Mesenchymal stem cell (in vitro differentiated cells and primary cell): ENCODE measurements at places on chromosomes 16 and 17.

GRCh38 chr16:48745541-48745940 is 135.6 kb upstream of the N4BP1 start:
- no peaks in the 10 kb centered on the region for H3K27me3 ChIP-seq
- H3K4me1 ChIP-seq = no peaks in the 10 kb centered on the region
- no peak overlapping the region for H3K4me3 ChIP-seq

DNA sequence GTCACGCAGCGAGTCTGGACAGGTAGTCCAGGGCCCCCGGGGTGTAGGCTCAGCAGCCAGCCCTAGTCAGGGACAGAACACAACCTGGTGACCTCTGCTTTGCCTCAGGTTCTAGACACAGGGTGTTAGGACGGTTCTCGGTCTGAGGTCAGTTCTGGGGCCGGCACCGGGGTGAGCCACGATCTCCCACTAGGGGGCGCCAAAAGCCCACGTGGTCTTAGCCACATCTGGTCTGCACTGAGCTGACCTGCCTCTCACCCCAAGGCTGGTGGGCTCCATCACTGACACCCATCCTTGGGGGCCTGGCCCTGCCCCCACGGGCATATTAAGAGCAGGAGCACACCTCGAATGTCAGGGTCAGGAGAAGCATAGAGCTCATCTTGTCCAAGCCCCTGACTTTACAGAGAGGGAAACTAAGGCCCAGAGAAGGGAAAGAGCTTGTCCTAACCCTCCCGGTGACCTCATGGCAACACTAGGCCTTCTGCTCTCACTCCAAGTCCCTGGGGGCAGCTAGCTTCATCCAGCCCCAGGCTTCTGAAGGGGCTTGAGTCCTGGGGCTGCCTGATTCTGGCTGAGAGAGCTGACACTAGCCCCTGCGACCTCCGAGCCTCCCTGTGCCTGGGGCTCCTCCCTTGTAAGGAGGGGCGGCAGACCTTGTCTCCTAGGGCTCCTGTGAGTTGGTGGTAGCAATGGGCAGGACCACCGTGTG is 9.0 kb downstream of the SLC5A10 start:
- H3K4me1 ChIP-seq = peaks cover 35% of the 10 kb centered on the region
- H3K27ac ChIP-seq = no peak overlapping the region
- H3K27me3 ChIP-seq = no peaks in the 10 kb centered on the region
- DNase-seq = peak; percentile 63

DNA sequence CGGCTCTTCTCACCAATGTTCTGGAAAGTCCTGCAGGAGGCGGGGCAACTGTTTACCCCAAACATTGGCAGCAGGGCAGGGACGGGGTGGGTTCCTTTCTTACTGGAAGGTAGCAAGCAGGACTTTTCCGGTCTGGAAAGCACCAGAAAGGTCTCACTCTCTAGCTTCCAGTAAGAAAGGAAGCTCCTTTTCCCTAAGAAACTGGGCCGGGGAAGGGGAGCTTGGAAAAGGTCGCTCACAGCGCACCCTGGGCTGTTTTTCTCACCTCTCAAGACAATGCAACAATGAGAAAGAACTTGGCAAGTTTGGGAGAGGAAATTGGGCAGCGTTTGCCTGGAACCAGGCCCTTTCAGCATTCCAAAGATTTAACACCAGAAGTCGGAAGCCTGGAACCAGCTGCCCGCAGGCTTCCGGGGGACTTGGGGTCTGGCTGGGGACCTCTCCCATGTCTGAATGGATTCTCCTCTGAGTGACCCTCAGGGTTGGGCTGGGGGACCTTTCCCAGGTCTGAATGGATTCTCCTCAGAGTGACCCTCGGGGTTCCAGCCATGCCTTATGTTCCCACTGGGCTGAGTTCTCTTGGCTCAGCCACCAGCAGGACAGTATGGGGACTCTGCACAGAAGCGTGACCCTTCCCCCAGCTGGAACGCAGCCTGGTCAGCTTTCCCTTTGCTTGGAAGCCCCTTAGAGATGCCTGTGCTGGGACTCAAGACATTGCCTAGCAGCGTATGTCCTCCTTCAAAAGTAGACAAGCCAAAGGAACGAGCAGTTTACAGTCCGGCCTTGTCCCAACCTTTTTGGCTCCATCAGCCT is 166.5 kb upstream of the PLCG2 start:
- DNase-seq = no peak
- no peak overlapping the region for H3K4me3 ChIP-seq
- H3K4me1 ChIP-seq = peaks cover 31% of the 10 kb centered on the region
- H3K27ac ChIP-seq = no peak overlapping the region

- H3K27ac ChIP-seq = no peak overlapping the region
- H3K4me3 ChIP-seq = no peak overlapping the region
- no peaks in the 10 kb centered on the region for H3K36me3 ChIP-seq
- peaks cover 74% of the 10 kb centered on the region for H3K27me3 ChIP-seq
- DNase-seq = peak; percentile 18
These were observed 1.6 kb downstream of the TPPP3 start for GRCh38 chr16:67391424-67392300.

DNA sequence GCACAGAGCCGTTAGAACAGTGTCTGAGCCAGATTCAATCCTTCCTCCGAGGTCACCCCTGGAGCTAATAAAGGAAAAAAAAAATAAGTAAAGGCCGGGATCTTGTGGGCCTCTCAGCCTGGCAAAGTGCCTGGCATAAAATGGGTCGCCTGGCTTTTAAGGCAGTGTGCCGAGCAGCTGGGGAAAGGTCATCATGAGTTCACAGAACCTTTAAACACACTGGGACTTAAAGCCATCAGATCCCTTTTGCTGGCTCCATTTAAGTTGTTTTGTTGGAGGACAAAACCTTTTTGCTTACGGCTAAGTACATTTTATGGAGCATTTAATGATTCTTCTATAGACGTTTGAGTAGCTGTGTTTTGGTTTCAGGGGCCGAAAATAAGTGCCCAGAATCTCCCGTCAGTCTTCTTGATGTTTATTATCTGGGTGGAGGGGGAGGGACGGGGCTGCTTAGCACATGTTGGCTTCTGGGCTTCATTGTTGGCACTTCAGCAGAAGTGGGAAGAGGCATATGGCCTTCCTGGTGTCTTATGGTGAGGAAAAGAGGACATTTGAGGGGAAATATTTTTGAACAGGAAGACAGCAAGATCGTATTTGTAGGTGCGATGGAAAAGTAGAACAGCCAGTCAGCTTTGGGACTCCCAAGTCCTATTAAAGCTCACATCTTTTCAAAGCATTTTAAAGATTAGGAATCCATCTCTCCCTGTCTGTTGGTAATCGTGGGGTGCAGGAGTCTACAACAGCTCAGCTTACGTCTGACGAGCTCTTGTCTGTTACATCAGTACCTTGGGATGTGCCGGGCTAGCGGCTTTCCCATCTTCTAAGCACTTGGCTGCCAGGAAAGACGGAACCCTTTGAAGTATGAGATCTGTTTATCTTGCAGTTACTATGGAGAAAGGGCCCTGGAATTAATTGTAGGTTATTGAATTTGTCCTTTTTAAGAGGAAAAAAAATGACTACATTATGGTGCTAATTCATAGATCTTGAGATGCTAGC is 31.1 kb downstream of the RBFOX1 start:
- no peak overlapping the region for H3K4me3 ChIP-seq
- no peak overlapping the region for H3K27ac ChIP-seq
- H3K27me3 ChIP-seq = no peaks in the 10 kb centered on the region
- DNase-seq = no peak
- no peaks in the 10 kb centered on the region for H3K4me1 ChIP-seq
- no peaks in the 10 kb centered on the region for H3K36me3 ChIP-seq

DNA sequence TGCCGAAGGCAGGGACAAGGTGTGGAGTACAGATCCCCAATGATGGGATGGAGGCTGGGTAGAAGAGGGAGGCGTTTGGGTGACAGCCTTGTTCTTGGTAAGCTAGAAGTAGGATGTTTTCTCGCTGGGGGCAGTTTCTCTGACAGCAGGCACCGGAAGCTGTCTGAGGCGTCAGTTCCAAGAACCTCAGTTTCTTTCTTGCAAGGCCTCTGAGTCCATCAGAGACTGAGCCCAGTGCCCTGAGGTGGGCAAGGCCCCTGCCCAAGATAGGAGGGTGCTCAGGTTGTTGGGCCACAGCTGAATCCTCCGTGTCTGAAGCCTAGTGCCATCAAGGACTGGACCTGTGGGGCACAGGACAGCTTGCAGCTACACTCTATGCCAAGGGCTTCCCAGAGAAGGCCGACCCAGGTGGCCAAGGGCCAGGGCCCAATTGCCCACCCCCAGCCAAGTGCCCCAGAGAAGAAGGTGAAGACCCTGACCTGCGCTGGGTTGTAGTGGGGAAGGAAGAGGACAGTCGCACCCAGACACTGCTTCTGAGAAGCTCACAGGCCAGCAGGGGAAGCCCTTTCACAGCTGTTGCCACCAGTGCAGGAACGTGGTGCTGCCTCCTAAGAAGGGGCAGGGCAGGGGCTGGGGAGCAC is 13.1 kb downstream of the CYB5D2 start:
- H3K27ac ChIP-seq = no peak overlapping the region
- no peaks in the 10 kb centered on the region for H3K27me3 ChIP-seq
- H3K4me3 ChIP-seq = no peak overlapping the region
- peaks cover 80% of the 10 kb centered on the region for H3K36me3 ChIP-seq

DNA sequence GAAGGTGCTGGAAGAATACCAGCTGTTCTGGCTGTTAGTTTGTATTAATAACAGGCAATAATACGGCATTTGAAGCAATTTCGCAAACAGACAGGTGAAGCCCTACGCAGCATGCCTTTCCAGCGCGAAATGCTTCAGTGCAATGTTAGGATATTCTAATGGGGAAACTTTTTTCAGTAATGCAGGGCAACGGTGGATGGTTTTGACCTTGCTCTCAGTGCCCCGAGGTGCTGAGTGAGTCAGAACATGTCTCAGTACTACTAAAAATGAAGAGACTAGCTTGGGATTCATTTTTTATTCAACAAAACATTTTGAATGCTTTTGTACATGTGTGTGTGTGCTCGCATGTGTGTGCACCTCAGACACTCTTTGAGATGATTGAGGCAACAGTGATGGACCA is 172.2 kb downstream of the RBFOX1 start:
- H3K27ac ChIP-seq = no peak overlapping the region
- DNase-seq = no peak
- no peaks in the 10 kb centered on the region for H3K27me3 ChIP-seq
- no peak overlapping the region for H3K4me3 ChIP-seq

GRCh38 chr17:8706431-8706830 is 38.2 kb downstream of the CCDC42 start:
- DNase-seq = no peak
- H3K4me1 ChIP-seq = peaks cover 5% of the 10 kb centered on the region
- H3K27me3 ChIP-seq = peaks cover 41% of the 10 kb centered on the region
- H3K4me3 ChIP-seq = no peak overlapping the region

DNA sequence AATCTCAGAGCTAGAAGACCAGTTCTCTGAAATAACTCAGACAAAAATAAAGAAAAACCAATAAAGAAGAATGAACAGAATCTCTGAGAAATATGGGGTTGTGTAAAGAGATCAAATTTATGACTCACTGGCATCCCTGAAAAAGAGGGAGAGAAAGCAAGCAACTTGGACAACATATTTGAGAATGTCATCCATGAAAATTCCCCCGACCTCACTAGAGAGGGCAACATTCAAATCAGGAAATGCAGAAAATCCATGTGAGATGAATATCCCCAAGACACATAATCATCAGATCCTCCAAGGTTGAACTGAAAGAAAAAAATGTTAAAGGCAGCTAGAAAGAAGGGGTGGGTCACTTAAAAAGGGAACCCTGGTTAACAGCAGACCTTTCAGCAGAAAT is 32.1 kb downstream of the TANC2 start:
- no peak for DNase-seq
- H3K4me1 ChIP-seq = peaks cover 4% of the 10 kb centered on the region
- no peak overlapping the region for H3K4me3 ChIP-seq
- no peaks in the 10 kb centered on the region for H3K27me3 ChIP-seq

- no peak overlapping the region for H3K27ac ChIP-seq
- H3K27me3 ChIP-seq = no peaks in the 10 kb centered on the region
- no peak for DNase-seq
- peaks cover 83% of the 10 kb centered on the region for H3K36me3 ChIP-seq
- no peak overlapping the region for H3K4me3 ChIP-seq
These were observed 11.2 kb upstream of the GFOD2 start for GRCh38 chr16:67730326-67730725.

DNA sequence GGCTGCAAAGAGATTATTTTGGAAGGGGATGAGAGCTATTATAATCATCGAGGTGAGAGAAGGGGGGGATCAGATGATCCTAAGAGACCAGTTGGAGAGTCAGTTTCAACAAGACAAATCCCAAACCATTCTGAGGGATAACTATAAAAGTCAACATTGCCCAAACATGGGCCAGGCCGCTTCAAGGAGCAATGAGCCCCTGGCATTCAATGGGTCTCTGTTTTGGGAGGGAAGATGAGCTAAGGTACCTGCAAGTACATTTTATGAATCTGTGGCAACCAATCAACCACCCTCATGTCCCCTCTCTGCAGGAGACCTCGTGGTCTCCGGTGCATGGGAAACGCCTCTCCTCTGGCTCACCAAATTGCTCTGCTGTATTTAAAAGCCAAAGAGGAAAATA is 209.9 kb upstream of the C16orf82 start:
- no peaks in the 10 kb centered on the region for H3K27me3 ChIP-seq
- H3K4me3 ChIP-seq = no peak overlapping the region
- DNase-seq = no peak
- no peak overlapping the region for H3K27ac ChIP-seq
- no peaks in the 10 kb centered on the region for H3K36me3 ChIP-seq

DNA sequence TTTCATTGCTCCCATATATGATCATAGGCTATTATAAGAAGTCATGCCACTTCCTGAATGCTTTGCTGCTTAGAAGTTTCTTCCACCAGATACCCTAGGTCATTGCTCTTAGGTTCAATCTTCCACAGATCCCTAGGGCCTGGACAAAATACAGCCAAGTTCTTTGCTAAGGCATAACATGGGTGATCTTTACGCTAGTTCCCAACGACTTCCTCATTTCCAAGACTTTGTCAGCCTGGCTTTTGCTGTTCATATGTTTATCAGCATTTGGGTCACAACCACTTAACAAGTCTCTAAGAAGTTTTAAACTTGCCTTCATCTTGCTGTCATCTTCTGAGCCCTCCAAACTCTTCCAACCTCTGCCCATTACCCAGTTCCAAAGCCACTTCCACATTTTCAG is 20.1 kb upstream of the DLX3 start:
- no peaks in the 10 kb centered on the region for H3K36me3 ChIP-seq
- no peak for DNase-seq
- H3K27ac ChIP-seq = no peak overlapping the region
- no peaks in the 10 kb centered on the region for H3K27me3 ChIP-seq

GRCh38 chr17:39822051-39822451 is 42.1 kb downstream of the IKZF3 start:
- no peak for DNase-seq
- no peaks in the 10 kb centered on the region for H3K36me3 ChIP-seq
- H3K27ac ChIP-seq = no peak overlapping the region
- H3K4me1 ChIP-seq = peaks cover 1% of the 10 kb centered on the region
- no peaks in the 10 kb centered on the region for H3K27me3 ChIP-seq

GRCh38 chr16:71426069-71426879 is 15.6 kb downstream of the TLE7 start:
- no peaks in the 10 kb centered on the region for H3K36me3 ChIP-seq
- H3K4me3 ChIP-seq = peak overlapping the region; percentile 27
- H3K27ac ChIP-seq = no peak overlapping the region
- DNase-seq = peak; percentile 86

- H3K27ac ChIP-seq = no peak overlapping the region
- DNase-seq = no peak
- H3K4me1 ChIP-seq = peaks cover 3% of the 10 kb centered on the region
- no peak overlapping the region for H3K4me3 ChIP-seq
These were observed 11.4 kb upstream of the MC1R start for GRCh38 chr16:89907055-89907814.
